Dermis microvascular lymphatic vessel endothelial cell (primary cell): ENCODE measurements at places on chromosomes 5 and 9.

- DNase-seq = no peak
These were observed 34.7 kb upstream of the PLIN2 start for GRCh38 chr9:19162026-19162366.

DNA sequence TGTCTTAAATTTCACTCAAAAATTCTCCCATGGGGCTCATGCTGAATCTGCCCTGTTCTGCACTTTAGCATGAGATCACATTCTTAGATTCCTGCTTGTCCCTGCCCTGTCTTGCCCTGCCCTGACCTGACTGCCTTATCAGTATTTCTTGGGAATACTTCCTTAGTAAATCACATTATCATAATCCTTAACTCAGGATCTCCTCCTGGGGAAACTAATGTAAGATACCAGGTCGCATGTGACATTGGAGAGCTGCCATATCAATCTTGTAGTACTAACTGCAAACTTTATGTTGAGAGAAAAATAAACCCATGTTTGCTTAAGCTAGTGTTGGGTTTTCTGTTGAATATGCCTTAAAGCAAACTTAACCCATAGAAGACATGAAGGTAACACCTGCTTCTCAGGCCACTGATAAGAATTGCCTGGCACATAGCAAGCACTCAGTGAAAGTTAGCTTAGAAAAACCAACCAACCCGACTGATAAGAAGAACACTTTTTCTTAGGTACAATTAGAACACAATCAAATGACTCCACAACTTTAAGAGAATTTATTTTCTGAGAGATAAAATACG, 53.3 kb downstream of the IL33 start:
- no peak for DNase-seq

DNA sequence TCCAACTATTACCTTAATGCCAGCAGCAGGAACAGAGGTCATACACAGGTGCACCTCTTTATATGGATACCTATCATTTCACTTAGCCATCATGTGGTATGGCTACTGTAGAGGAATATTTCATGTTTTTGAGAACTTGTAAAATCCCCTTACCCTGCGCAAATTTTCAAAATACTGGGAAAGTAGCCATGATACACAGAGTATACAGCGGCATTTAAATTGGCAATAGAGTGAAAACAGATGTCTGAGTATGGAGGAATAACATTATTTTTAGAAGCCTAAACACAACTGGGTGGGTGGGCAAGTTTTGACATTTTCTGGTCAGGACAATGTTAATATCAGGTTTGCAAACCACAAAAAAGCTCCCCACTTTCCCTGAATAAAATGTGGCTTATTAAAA, 109.5 kb downstream of the SMIM23 start:
- no peak for DNase-seq

DNA sequence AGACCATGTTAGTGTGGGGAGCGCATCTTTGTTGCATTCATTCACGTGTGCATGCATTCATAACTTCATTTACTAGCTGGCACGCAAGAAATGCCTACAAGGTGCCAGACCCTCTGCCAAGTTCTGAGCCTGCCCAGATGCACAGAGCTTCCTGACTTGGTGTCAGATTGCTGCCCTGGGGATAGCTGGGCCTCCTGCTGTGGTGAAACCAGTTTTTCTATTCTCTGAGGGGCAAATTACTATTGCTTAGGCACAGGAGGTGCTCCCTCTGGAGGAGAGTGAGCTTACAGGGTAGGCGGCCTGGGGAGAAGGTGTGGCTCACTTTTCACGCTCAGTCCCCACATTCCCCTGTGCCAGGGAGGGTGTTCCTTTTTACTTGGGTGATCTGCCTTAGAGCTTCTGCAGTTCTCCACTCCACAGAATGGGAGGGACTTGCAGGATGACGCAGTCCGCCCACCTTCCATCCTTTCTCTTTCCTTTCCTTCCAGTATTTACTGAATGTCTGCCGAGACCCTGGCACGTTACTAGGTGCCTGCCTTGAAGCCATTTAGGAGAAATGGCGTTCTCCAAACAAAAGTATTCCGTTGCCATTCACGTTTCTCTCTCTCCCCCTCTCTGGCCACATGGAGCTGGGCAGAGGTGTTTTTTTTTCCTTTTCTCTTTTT, 27.9 kb upstream of the CTNNA1 start:
- no peak for DNase-seq

DNA sequence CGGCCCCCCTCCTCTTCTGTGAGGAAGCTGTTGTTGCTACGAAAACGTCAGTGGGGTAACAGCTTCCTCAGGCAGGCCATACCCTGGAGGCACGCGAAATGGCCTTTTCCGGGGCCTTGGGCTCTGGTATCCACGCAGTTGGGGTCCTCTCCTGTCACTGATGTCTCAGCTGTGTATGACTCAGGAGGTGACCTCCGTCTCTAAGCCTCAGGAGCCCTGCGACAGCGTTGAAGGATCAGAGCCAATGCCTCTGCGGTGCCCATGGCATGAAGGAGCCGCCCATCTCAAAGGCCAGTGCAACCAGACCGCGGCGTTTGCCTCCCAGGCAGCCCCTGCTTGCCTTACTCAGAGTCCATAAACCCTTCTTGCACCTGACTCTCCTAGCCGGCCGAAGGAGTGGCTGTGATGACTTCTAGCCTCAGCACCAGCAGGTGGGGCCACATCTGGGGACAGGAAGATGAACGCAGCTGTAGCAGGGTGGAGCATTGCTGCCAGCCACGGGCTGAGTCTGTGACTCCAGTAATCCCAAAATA, 1.0 kb upstream of the MXD3 start:
- DNase-seq = no peak

DNA sequence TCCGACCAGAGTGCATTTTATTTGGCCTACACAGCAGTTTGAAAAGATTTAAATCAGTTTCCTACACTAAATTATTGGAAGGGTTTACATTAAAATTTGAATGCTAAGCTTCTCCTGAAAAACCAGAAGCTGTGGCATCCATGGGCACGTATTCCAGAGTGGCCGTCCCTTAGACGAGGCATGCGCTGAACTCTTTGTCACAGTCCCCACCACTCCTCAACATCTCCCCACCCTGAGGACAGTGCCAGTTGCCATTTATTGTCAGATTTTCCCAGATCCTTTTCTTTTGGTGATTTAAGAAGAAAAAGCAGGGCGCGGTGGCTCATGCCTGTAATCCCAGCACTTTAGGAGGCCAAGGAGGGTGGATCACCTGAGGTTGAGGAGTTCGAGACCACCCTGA, 39.9 kb upstream of the UNC5A start:
- DNase-seq = no peak

DNA sequence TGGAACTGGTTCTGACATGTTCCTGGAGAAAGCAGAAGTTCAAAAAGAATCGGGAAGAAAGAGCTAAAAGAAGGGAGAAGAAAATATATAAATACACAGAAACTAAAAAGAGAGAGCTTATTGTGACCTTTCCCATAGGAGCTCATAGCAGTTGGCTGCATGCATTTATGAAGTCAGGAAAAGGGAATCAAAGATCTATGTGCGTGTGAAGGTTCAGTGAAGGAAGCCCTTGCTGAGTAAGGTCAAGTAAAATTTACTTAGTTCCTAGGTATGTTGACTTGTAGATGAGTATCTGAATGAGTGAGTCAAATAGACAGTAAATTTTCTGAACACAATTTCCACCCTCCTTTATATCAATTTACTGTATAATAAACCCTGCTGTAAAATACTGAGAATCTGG, 632.5 kb downstream of the SLCO4C1 start:
- no peak for DNase-seq

- DNase-seq = no peak
These were observed 21.5 kb upstream of the TBC1D2 start for GRCh38 chr9:98276907-98277469.

DNA sequence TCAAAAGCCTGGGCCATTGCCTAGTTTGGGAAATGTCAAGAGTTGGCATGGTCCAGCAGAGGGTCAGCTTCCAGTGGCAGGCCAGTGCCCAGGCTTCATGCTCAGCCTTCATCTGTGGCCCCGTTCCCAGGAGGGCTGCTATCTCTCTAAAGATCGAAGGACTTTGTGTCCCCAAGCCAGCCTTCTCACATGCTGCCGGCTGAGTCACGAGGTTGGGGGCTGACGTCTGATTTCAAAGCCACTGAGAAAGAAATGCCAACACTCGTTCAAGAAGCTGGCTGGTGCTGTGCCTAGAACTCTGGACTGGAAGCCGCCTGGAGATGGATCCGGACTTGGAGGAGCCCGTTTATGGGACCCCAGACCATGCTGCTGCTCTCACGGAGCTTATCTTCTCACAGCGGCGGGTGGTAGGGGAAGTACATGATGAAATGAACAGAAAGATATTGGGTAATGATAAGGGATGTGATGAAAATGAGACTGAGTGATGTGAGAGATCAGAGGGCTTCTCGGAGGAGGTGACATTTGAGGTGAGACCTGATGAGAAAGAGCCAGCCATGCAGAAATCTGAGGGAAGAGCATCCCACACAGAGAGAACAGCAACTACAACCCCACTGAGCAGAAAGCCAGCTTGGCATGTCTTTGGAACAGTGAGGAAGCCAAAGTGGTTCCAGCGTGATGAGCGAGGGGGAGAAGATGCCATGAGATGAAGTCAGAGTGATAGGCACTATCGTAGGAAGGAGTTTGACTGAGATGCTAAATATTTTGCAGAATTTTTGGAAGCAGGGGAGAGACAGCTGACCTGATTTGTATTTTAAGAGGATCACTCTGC, 54.9 kb upstream of the BOD1 start:
- DNase-seq = no peak

- no peak for DNase-seq
These were observed 116.9 kb upstream of the OTULINL start for GRCh38 chr5:14464671-14465070.

- DNase-seq = no peak
These were observed 201.0 kb upstream of the VLDLR start for GRCh38 chr9:2420543-2420942.

DNA sequence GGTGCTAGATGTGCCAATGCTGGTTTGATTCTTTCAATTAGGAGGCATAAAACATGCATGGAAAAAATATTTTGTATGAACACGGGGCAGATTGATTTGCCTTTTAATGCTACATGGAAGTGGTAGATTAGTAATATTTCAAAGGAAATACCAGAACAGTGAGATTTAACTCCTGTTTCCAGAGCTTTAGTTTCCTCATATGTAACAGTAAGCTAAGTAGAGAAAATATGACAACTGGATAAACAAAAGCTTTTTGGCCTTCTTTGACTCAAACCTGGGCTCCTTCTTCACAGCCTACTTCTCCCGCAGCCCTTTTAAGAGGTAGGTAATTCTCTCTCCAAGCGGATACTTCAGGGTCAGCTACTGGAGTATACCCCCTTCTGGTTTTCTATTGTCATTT, 254.2 kb upstream of the TRPC7 start:
- peak; percentile 56 for DNase-seq

- DNase-seq = no peak
These were observed 9.4 kb downstream of the LCN12 start for GRCh38 chr9:136961279-136962065.

DNA sequence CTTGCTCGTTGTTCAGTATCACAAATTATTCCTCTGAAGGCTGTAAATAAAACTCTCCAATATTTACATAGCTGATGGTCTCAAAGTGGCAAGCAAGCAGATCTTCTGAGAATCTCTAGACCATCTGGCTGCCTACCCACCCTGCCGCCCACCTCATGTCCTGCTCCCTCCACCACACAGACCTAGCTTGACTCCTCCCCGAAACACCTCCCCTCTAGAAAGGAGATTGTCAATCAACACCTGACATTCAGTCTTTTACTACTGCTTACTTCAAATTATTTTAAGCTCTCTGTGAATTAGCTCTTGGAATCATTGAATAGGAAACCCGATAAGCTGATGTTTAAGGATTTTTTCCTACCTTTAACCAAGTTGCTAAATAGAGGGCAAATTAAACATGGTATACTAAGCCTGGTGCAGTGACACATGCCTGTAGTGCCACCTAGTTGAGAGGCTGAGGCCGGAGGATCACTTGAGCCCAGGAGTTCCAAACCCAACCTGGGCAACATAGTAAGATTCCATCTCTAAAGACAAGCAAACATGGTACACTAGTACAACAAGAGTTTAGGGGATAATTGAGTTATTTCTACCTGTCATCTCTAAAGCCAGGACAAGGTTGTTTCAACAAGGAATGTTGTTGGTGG, 10.9 kb upstream of the SOWAHA start:
- DNase-seq = no peak

DNA sequence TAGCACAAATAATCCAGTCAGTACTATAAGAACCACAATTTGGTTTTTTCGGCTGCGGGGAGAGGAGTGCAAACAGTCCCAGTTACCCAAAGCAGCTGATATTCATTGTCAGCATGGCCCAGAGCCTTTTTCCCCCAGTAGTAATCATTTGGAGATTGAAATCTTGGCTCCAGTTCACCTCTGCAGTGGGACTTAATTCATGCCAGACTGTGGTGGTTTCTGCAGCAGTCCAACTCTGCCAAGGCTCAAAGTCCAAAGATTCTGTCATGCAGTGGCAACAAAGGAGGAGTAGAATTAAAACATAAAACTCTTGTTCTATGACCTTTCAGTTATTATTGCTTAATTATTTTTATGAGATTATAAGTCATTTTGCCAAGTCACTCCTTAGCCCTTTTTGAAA, 25.0 kb upstream of the TRIM36 start:
- no peak for DNase-seq

GRCh38 chr5:14779975-14780374, 91.6 kb downstream of the ANKH start:
- no peak for DNase-seq

- DNase-seq = no peak
These were observed 62.7 kb upstream of the ANGPTL2 start for GRCh38 chr9:127185181-127185580.

- no peak for DNase-seq
These were observed 9.7 kb upstream of the WDR38 start for GRCh38 chr9:124843456-124844034.
